Stimulated activated CD4-positive, alpha-beta T cell treated with anti-CD3 and anti-CD28 coated beads, Interleukin-12 subunit alpha, Interleukin-12 subunit beta, amount 100 ng/mL, for 4 hours (primary cell): ENCODE measurements at places on chromosomes 2 and 18.

- DNase-seq, result no peak
These were observed 627 bp downstream of the RNF25 start for GRCh38 chr2:218671097-218671653.

GRCh38 chr2:172931256-172931894 is 144.3 kb upstream of the MAP3K20 start:
- DNase-seq, result no peak

DNA sequence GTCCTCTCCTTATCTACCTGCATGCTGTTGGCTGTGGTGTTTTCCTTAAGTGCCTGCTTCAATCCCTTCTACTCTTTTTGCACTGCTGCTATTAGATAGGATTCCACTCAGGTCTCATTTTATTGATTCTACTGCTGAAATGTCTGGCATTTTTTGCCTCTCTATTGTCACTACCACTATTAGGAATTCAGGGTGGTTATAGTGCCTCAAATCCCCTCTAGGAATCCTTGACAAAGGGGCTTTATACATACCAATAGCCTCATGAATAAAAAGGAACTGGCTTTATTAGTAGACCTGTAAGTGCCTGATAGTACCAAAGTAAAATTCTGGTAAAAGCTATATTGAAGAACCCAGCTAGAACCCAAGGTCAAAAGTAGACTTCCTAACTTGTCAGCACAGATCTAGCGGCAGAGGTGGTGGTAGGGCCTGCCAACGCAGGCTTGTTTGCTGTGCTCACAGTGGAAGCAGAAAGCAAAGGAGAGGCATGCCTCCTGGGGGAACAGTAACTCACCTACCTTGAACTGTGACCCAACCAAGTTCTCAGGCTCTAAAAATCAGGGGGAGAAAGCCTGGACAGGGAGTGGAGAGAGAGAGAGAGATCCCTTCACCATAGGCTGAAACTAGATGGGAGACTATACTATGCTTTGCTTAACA is 200.8 kb downstream of the RAB3GAP1 start:
- DNase-seq, result no peak

DNA sequence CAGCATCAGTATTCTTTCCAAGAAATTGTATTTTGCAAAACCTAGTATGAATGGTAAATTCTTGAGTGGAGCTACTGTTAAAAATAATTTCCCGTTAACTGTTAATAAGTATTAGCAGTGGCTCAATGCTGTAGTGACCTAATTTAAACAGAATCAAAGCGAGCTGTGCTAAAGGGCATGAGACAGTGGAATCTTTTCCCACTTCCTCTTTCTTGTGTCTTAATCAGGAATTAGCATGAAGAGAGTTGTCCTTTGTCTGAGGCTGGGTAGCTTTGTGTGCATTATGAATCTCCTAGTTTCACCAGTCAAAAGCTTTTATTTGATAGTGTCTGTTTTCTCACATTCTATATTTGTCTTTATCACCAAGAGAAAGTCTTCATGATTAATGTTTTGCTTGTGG is 298.8 kb upstream of the GCFC2 start:
- no peak for DNase-seq

DNA sequence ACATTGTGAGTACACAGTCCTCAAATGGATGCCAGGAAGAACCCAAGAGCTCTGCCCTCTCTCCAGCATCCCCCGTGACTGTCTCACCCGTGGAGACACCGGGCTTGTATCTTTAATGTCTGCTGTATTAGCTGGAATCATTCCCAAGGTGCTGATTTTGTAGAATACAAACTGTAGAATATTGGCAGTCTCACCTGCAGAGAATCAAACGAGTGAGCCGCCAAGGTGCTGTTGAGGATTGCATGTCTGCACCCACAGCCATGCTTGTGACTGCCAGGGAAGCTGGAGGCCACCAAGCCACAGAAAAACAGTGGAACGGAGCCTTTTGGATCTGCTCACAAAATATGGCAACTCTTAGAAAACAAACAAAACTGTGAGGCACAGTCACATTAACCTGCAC is 37.5 kb downstream of the TMEM18 start:
- no peak for DNase-seq

- DNase-seq, result no peak
These were observed 156.8 kb downstream of the ANTXR1 start for GRCh38 chr2:69169655-69170389.

- DNase-seq, result no peak
These were observed 49.7 kb downstream of the TNS1 start for GRCh38 chr2:217953011-217953481.

DNA sequence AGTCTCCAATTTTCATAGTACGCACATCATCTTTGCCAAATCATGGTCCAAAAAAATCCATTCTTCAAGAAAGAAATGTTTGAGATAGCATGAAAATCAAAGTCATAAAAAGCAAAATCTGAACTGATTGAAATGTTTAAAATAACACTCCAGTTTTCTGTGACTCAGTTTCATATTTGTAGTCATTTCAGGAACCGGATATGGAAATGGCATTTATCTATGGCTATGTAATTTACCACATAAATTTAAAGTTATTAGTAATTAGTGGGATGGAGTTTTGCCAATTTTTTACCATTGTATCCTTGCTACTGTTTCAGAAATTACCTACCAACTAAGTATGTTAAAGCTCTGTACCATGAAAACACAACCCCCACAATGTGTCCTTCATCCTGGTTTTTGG is 456.6 kb upstream of the ACVR2A start:
- DNase-seq, result no peak

GRCh38 chr2:201233192-201233811 is 27.0 kb upstream of the CASP8 start:
- DNase-seq, result peak; percentile 75

GRCh38 chr2:223090039-223090438 is 38.0 kb downstream of the KCNE4 start:
- DNase-seq, result no peak

- no peak for DNase-seq
These were observed 45.7 kb upstream of the STK17B start for GRCh38 chr2:196217116-196217515.

GRCh38 chr2:184472481-184472880 is 125.8 kb upstream of the ZNF804A start:
- no peak for DNase-seq

DNA sequence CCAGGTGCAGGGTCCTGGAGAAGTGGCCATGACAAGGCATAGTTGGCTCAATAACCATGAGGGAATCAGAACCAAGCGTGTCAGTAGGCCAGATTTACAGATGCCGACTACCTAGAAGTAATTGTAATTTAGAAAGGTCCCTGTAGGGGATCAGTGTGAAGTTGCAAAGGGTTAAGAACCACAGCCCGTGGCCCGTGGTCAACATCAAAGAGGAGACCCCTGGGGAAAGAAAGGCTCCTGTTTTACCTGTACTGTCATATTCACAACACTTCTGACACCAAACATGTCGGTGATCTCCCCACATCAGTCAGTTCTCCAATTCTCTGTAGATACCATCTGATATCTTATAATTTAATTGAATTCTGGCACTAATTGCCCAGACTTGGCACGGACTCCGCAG is 31.0 kb downstream of the SP100 start:
- no peak for DNase-seq
